ENCODE measurements at places on chromosomes 11 and 22.

- no peak for DNase-seq
Measured at GRCh38 chr11:89535221-89535620, 44.0 kb upstream of the NOX4 start.

- no peak for DNase-seq
Measured at GRCh38 chr11:128660947-128661346, 32.9 kb upstream of the FLI1 start.

DNA sequence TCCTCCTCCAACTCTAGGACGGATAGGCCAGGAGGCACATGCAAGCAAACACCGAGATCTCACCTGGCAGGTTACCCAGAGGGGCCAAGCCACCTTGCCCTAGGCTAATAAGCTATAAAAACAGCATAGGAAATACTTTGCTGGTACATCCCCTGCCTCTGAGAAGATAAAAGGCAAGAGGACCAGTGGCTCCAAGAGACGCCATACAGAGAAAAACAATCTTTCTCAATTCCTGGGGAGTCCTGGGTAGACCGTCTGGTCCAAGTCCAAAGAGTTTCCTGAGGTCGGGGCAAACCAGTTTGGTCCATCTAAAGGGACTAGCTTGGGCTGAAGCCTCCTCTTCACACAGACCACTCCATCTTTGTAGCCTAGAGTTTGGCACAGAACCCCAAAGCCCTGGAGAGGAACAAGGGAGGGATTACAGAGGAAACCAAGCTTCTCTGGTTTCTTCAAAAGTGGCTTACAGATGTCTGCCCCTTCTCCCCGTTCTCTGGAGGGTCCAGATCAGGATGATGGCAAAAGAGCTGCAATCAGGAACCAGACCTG, 40.4 kb downstream of the NUMA1 start:
- no peak for DNase-seq

DNA sequence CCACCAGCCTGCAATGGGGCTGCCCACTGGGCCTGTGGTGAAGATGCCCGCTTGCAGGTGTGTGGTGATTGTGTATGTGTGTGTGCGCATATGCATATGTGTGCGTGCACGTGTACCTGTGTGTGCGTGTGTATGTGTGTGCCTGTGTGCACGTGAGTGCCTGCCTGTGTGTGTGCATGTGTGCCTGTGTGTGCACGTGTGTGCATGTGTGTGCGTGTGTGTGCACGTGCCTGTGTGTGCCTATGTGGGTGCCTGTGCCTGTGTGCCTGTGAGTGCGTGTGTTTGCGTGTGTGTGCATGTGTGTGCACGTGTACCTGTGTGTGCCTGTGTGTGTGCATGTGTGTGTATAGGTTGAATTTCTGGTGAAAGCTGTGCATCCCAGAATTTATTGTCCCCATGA, 2.4 kb upstream of the MUC6 start:
- no peak for DNase-seq

DNA sequence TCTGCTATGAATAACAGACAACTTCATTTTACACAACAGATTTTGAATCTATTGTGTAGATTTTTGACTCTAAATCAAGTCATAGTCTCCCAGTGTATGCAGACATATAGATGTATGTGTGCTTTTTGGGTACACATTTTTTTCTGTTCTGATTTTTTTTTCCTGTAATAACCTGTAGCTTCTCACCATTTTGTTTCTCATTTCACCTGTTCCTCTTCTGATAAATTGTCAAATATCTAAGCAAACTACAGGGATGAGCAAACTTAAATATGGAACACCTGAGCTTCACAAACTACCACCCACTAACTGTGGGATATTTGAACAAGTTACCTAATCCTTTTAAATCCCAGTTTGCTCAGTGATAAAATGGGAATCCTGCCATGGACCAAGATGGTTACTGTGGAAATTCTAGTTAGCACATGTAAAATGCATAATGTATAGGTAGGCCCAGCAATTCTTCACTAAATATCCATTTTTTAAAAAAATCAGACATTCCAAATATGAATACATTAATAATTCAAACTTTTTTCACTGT, 15.7 kb downstream of the LGR4 start:
- no peak for DNase-seq

All from NCI-H187 (cell line).